ENCODE measurements at places on chromosomes 1 and 21.

DNA sequence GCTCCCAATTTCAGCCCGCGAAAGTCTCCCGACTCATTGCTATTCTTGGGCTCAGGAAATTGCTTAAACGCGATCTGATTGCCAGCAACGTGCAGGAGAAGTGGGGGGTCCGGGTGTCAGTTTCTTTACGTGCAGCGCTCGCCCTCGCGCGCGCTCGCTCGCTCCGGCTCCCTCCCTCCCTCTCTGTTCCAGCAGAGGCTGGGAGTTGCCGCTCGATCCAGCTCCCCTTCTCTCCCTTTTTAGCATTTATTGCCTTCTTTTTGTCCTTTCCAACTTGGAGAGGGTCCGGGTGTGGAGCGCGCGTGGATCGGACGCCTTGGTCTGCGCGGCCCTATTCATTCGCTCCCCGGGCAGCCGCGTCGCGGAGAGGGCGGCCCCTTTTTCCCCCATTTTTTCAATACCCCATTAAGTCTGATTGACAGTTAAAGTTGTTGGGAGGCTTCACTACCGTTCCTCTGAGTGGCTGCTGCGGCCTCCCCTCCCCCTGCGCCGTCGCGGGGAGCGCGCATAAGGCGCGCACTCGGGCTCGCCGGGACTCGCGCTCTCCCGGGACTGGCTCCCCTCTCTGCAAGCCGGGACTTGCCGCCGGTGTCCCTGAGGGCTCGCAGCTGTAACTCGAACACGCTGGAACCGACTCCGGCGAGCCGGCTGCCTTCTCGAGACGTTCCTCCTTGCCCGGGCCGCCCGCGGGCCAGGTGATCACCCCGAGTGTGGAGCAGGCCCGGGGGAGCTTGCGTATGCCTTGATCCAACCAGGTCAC is at the start of gene DHRS3:
TSS of gene DHRS3 (minus strand) at position 310 of the 760 bp plus-strand sequence. CDS start 862 bp downstream, outside the sequence.
- DNase-seq, result peak; percentile 33

DNA sequence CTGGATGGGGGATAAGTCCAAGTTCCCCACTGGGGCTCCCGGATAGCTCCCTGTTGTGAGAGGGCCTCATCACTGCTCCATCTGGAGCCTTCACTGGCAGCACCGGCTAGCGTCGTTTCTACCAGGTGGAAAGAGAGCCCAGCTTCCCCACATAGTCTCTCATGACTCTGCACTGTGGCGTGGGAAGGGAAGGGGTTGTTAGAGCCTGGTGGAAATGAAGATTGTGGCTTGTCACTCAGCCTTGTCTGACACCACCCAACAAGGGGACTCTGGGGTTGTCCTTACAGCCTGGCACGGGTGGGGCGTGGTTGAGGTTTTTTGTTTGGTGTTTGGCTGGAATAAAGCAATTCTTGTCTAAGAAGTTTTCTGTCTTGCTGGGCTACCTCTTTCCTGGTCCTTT is 94.6 kb downstream of the ADARB1 start:
- DNase-seq, result no peak

GRCh38 chr1:187931776-187932175 is 1103.0 kb downstream of the PLA2G4A start:
- DNase-seq, result no peak

DNA sequence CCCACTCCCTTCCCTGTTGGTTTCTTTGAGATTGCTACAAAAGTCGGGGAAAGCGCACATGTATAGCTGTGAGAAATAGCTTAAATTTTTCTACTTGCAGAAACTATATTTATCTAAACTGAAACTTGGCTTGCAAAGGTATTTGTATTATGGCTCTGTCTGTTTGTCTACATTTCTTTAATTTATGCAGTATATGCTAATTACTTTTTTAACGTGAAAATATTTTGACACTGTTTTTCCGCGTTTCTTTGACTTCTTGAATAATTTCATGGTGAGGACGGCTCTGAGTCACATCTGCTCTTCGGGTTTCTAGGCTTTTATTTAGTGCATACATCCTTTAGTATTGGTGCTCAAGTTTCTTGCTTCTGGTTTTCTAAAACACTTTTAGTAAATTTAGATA is 182.1 kb upstream of the ZRANB2 start:
- no peak for DNase-seq

DNA sequence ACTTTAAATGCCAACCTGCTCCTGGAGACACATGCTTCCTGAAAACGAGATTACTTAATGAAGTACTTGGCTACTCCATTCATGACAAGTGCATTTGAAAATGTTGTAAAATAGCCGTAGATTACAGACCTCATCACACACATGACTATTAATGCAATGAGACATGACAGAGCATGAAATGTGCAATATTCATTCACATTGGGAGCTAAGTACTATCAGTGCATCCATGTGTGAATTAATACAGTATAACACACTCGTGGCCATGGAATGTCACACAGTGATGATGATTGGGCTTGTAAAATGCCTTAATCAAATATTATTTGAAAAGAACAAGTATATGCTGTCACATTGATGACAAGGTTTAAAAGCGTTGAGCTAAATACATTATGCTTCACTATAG is 407.0 kb downstream of the AMY1C start:
- DNase-seq, result no peak

- DNase-seq, result no peak
These were observed 126.3 kb downstream of the PTPN14 start for GRCh38 chr1:214425101-214425500.

- no peak for DNase-seq
These were observed 804.6 kb upstream of the CXADR start for GRCh38 chr21:16708101-16708835.

DNA sequence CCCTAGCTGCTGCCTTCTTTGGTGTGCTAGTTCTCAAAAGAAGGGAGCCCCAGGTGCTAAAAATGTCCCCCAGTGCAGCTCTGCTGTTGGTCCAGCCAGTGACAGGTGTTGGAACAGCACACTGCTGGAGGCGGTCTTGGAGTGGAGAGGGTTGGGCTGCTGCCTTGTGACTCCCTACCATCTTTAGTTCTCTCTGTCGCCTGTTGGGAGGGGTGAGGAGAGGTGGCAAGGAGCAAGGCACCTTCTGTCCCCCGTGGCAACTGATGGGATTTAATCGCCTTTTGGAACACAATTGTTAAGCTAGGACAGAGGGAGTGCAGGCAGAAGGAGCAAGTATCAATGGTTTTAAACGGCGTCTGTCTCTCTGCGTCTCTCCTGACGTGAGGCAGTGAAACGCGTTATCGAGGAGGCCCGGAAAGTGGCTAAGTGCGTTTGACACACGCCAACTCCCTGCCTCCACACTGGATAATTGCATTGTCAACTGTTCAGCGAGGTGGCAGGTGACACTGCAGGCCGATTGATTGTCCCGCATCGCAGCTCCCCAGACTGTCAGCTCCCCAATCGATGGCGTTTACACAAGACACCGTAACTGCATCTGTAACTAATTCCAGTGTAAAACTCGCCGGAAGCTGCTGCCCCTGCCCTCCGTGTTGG is 34.0 kb downstream of the TMEM53 start:
- no peak for DNase-seq

- DNase-seq, result no peak
These were observed 80.8 kb downstream of the DYRK1A start for GRCh38 chr21:37447288-37447936.

GRCh38 chr1:24735509-24736375 is 9.5 kb upstream of the CLIC4 start:
- DNase-seq, result no peak

- DNase-seq, result no peak
These were observed 1.9 kb upstream of the ID3 start for GRCh38 chr1:23561076-23561812.

- no peak for DNase-seq
These were observed 681.0 kb upstream of the USP24 start for GRCh38 chr1:55896210-55896609.

GRCh38 chr1:65344171-65344814 is 35.0 kb downstream of the DNAJC6 start:
- DNase-seq, result no peak

DNA sequence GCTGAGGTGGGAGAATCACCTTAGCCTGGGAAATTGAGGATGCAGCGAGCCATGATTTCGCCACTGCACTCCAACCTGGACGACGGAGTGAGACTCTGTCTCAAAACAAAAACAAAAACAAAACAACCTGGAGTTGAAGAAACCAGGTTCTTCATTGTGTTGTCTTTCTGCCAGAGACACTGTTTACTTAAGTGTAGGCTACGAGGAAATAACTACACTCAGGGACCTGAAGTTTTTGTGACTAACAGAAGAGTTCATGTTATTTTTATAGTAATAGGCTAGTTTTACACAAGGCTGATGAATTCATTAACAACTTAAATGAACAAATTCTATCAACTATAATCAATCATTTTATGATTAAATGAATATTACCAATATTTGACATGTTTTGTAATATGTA is 98.5 kb upstream of the MPC2 start:
- DNase-seq, result no peak

DNA sequence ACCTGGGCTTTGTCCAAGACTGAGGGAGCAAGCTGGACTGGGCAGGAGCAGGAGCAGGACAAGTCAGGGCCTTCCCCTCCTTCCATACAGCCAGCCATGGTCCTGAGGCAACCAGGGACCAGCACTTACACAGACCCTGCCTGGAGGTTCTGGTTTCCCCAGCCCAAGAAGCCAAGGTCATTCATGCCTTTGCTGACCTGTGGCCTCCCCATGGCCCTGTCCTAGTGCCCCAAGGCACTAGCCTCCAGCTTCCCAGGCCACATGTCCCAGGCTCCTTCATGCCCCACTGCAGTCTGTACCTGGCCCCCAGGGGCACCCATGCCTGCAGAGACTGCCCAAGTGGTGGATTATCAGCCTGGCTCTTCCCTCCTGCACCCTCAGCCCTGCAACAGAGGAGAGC is 243.9 kb downstream of the TOMM20 start:
- DNase-seq, result no peak

GRCh38 chr1:74504933-74505512 is 7.4 kb downstream of the LRRC53 start:
- no peak for DNase-seq

DNA sequence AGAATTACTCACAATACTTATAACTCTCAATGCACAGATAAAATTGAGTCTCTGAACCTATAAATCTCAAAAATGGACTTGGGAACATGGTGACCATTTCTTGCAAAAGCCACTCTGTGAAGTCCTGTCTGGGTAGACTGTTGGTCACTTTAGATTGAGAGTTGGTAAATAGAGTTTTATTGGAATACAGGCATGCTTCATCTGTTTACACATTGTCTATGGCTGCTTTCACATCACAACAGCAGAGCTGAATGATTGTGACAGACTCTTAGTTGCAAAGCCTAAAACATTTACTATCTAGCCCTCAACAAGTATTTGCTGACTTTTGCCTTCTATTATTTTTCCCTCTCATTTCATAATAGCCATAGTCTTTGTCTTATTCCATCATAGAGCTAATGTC is 24.1 kb upstream of the ASPM start:
- DNase-seq, result no peak

GRCh38 chr21:32481875-32482408 is 69.4 kb downstream of the EVA1C start:
- no peak for DNase-seq

GRCh38 chr1:30402031-30402430 is 321.4 kb downstream of the MATN1 start:
- no peak for DNase-seq

DNA sequence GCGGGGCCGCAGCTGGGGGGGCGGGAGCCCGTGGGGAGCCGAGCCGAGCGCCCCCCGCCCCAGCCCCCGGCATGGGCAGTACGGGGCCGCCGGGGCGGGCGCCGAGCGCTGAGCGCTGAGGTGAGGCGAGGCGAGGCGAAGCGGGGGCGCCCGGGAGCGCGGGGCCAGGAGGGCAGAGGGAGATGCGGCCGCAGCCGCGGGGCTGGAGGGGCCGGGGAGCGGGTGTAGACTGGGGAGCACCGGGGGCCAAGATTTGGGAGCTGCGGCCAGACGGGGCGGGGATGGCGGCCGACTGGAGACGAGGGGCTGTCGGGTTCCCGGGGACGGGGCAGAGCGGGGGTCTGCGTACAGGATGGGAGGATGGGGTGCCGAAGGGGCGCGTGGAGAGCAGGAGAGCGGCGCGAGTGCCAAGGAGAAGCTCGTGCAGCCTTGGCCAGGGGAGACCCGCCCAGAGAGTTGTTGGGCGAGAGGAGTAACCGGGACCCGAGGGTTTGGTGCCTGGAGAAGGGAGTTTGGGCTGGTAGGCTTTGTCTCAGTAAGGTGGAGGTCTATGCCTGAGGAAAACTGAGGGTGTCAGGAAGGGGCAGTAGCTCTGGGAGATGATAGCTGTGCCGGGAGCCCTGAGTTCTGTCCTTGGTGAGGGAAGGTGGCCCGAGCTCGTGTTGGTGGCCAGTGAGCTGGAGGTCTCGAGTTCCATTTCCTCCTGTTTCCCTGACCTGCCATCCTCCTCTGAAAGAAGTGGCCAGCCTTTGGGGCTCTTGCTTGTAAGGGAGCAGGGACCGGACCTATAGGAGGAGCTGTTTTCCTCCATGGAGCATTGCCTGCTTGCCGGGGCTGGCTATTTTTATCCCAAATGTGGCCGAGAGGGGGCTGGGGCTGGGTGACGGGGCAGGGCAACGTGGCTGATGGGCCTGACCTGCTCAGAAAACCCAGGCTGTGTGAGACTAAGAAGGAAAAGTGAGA is 539 bp downstream of the ATP8B2 start:
- DNase-seq, result peak; percentile 33

DNA sequence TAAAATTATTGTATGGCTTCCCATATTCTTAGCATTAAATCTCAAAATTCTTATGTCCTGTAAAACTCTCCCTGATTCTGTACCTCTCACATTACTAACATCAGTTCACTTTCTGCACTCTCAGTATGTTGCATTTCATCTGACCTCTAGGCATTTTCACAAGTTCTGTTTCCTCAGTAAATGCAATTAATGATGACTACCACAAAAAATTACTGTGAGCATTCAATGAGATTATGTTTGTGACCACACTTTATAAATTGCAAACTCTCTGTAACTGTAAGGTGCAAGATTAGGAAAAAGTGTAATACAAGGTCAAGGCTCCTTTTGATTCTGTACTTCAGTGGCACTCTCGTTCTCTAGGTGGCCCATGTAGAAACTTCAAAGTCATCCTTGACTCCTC is 60.4 kb downstream of the LRRC53 start:
- no peak for DNase-seq

- no peak for DNase-seq
These were observed 8.3 kb downstream of the VSIG8 start for GRCh38 chr1:159854116-159854692.

GRCh38 chr21:41760411-41760810 is 6.4 kb downstream of the RIPK4 start:
- DNase-seq, result no peak

- no peak for DNase-seq
These were observed 38.2 kb downstream of the ACTN2 start for GRCh38 chr1:236724506-236724905.

DNA sequence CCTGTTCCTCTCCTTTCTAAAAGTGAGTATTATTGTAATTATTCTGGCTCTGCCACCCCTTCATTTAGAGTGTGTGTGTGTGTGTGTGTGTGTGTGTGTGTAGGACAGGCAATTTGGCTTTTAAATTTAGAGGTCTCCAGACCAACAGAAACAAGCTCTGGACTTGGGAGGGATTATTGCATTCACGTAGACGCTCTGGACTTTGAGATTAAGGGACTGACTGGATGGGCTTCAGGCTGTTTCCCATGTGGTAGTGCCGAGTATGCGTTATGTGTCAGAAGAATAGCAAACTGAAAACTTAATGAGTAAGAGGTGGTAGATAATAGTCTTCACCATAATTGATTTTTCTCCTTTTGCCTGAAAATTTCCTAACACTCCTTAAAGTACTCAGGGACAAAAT is 281.9 kb downstream of the USP25 start:
- no peak for DNase-seq

GRCh38 chr1:19062258-19063029 is 106.0 kb upstream of the IFFO2 start:
- no peak for DNase-seq

GRCh38 chr1:185608177-185608576 is 126.0 kb upstream of the HMCN1 start:
- no peak for DNase-seq
